ENCODE measurements at places on chromosomes 16 and 17.

DNA sequence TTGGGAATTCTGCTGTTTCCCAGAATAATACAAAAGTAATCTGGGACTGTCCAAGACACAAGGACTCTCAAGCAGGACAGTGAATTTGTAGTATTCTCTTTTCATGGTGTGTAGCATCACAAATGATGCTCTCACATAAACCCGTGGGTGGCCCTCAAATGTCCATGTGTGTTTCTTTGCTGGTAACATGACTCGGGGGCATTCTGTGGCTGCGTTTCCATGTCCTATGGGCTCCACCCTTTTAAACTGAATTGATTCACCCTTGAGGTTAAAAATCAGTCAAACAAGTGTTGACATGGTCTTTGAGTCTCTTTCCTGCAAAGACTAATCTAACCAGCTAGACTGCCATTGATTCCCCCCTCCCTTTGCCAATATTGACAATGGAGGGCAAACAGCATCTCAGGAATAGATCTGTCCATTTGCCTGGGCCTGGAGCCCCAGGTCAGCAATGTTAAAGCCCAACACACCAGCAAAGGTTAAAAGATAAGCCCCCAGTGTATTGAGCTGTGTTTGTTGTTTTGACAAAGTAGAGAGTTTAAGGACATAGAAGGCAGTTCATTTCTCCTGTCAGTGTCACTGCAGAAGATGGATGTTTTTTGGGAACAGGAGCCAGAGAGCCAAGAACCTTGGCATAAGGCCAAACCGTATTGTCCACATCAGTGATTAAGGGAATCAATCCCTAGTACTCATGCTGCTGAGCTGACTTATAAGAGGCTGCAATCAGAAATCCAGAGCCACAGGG is 117.1 kb upstream of the COX10 start:
- no peak for DNase-seq

- DNase-seq, result no peak
Measured at GRCh38 chr17:10077561-10078299, 120.7 kb downstream of the GAS7 start.

GRCh38 chr16:11354733-11355574 is 9.7 kb downstream of the RMI2 start:
- peak; percentile 52 for DNase-seq

- no peak for DNase-seq
Measured at GRCh38 chr17:17700251-17700969, 19.2 kb downstream of the RAI1 start.

DNA sequence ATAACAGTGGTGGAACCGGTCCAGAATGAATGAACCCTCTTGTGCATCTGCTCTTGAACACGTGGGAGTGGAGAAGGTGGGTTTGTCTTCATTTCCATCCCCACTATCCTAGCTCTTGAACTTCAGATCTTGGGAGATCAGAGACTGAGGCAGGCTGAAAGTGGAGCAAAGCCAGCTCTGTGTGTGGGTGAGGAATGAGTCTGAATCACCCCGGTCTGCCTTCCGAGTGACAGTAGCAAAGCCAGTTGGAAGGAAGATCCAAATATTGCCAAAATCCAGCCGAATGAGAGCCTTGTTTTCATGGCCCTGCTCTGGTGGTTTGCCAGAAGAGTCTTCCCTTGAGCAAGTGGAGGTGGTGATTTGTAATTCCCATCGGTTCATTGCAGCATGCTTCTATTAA is 29.0 kb upstream of the ASIC2 start:
- no peak for DNase-seq

Data from stimulated activated CD4-positive, alpha-beta T cell treated with anti-CD3 and anti-CD28 coated beads, TNF-alpha, amount 100 ng/mL, for 48 hours (primary cell).